ENCODE measurements at places on chromosomes 12 and 14.
A peak's percentile ranks its signal among the peaks of the same experiment; 100 is the strongest.

DNA sequence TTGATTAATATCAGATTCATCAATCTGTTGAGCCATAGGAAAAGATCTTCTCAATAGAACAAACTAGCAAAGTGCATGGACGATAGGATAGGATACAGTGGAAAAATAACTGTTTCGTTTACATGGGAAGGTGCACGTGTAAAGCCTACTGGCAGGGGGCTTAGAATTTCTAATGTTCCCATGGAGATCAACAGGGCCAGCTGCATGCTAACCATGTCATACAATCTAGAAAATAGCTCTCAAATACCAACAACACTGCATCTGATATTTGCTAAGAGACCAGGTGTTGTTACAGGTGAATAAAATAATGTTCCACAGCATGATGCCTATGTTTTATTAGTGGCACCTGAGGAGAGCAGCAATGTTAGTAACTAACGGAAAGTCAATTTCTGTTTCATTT lies 72.5 kb downstream of the ACSS3 start:
- no peak for DNase-seq

GRCh38 chr12:14111230-14111865 lies 129.9 kb upstream of the GRIN2B start:
- DNase-seq = no peak

DNA sequence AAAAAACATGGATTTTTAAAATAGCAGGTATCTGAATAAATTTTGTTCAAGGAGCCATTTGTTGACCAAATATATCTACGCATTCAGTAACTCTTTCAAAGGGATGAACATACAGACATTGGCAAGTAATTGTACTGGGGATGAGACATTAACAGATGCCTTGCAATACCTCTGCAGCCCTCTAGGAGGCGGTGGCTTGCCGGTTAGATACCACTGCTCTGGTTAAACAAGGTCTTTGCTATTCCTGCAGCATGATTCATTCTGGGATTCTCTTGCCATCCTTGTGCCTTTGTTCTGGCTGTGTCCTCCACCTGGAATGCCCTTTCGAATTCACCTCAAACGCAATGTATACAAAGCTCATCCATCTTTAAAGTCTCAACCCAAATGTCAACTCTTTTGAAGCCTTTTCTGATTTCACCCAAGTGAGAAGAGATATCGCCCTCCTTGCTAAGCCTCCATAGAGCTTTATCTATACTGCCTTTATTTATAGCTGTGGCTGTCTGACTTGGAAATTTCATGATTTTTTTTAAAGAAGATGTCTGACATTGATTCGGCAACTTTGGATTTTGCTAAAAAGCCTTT lies 131.0 kb upstream of the SRRM4 start:
- DNase-seq = no peak

DNA sequence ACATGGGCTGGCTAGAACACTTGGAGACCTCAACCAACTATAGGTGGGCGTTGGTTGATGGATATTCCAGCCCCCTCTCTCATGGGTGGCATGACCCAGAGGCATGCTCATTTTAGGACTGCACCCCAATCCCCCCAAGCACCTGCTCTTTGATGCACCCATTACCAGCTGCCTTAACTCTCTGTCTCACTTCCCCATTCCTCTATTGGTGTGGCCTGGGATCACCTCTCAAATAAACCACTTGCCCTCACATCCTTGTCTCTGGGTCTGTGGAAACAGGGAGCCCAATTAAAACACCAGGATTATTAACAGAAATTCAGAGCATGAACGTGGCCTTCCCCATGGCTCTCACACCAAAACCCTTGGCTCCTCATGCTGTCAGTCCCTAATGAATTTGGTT lies 202.3 kb upstream of the NOS1 start:
- DNase-seq = no peak

DNA sequence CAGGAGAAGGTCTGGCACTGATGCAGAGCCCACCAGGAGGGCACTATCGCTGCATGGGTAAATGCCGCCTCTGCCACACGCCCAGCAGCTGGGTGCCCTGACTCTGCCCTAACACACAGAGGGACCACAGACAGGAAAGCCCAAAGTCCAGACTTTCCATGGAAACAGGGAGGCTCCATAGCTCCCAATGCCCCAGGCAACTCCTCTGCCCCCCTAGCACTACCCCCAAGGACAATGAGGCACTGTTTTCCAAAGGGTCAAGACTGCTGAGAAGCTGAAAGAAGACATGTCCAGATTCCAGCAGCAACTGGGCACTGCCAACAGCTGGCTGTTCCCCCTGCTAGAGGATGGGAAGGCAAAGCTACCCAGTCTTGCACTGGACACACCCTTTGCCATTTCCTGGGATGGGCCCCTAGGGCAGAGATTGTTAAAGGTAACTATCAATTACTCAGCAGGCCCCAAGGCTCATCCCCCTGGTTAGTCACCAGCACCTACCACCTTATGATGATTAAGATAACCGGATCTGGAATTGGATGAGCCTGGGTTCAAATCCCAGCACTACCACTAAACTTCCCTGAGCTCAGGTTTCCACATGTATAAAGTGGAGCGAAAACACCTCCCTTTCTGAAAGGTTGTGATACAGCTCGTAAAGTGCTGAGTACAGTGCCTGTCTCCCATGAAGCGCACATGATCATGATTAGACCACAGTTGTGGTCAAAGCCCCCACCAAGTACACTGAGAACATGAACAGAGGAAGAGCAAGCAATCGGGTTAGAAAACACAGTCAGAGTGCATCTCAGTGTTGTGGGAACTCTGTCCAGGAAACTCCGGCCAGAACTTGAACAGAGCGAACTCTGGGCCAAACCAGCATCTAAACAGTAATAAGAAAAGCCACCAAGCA lies 3.3 kb downstream of the PXN start:
- DNase-seq = no peak

DNA sequence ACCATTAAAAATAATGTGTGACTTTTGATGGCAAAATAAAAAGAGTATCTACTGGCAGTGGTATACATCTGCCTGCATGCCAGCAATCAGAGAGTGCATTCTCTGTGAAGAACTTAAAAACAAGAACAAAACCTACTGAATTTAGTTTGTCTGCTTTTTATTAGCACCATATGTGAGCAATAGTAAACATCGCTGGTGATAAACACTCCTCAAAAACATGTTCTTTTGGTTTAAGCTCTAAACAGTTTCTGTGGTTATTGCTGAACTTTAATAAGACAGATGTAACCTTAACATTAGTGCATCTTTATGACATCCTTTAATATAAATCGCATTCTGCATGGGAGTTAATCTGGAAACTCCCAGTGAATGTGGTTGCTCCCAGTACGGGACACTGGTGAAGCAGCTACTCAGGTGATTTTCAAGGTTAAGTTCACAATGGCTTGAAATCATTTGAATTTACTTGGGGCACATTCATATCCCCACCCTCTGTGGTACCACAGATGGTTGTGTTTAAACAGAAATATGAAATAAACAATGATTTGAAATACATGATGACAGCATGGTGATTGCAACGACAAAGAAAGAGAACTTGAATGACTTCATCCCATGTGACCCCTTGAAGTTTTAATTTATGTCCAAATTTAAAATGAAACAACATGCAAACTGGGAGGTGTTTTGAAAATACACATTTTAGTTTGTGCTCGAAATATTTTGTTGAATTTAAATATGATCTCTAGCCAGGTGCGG lies 285.9 kb downstream of the FOXN3 start:
- DNase-seq = no peak

- no peak for DNase-seq
Observed at GRCh38 chr14:105711841-105712460, 185.6 kb downstream of the TMEM121 start.

GRCh38 chr12:48629541-48629940 lies 52.5 kb downstream of the KANSL2 start:
- no peak for DNase-seq

GRCh38 chr12:42761601-42762350 lies 172.2 kb upstream of the PRICKLE1 start:
- DNase-seq = no peak

DNA sequence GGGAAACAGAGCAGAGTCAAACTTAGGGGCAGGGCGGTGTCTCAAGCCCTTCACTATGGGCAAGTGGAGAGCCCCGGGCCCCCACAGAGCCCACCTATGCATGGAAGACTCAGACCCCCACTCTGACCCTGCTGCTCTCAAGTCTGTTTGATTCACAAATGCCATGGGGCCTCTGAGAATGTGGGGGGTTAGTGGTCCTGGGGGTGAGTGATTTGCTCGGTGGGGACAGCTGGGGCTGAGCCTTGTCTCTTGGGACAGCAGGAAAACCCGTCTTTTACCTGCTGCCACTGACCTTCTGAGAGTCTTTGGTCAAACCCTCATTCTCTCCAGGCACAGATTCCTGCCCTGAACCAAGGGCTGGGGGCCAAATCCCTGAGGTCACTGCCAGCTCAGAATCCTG lies 201.0 kb upstream of the RTL1 start:
- no peak for DNase-seq

- DNase-seq = no peak
Observed at GRCh38 chr14:63611078-63611477, 30.6 kb downstream of the WDR89 start.

- no peak for DNase-seq
Observed at GRCh38 chr14:78986989-78987388, 816.8 kb downstream of the NRXN3 start.

- DNase-seq = peak; percentile 95
Observed at GRCh38 chr14:68794130-68794850, 1.4 kb upstream of the ZFP36L1 start.

GRCh38 chr12:118220702-118221101 lies 84.8 kb downstream of the PEBP1 start:
- DNase-seq = peak; percentile 64

- DNase-seq = peak; percentile 35
Observed at GRCh38 chr14:103103461-103104388, 9.2 kb downstream of the EXOC3L4 start.

GRCh38 chr12:41287500-41288141 lies 99.5 kb downstream of the PDZRN4 start:
- no peak for DNase-seq

GRCh38 chr14:90850487-90850886 lies 34.3 kb upstream of the TTC7B start:
- peak; percentile 49 for DNase-seq

DNA sequence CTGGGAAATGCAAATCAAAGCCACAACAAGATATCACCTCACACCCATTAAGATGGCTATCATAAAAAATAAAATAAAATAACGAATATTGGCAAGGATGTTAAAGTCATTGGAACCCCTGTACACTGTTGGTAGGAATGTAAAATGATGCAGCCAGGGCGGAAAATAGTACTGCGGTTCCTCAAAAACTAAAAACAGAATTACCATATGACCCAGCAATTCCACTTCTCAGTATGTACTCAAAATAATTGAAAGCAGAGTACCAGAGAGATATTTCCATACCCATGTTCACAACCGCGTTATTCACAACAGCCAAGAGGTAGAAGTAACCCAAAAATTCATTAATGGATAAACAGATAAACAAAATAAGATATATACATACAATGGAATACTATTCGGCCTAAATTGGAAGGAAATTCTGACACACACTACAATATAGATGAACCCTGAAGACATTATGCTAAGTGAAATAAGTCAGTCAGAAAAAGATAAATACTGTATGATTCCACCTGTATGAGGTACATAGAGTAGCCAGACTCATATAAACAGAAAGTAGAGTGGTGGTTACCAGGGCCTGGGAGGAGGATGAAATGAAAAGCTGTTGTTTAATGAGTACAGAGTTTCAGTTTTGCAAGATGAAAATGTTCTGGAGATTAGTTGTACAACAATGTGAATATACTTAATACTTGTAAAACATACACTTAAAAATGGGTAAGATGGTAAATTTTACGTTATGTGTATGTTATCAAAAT lies 84.6 kb downstream of the TXNDC16 start:
- no peak for DNase-seq

DNA sequence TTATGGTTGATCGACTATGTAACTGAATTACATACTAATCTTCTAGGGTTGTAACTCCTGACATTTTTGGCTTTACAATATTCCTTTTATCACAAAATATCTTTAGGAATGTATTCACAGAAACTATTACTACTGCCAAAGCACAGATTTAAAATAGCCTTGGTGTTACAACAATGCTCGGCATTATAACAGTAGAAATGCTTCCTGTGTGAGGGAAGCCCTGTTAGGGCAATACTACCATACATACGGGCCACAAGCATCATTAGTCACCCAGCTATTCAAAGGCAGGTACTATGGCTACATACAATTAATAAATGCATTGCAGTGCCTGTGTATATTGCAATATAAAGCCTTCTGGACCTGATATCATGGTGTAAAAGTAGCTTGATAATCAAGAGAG lies 517.8 kb downstream of the C12orf50 start:
- DNase-seq = peak; percentile 16

DNA sequence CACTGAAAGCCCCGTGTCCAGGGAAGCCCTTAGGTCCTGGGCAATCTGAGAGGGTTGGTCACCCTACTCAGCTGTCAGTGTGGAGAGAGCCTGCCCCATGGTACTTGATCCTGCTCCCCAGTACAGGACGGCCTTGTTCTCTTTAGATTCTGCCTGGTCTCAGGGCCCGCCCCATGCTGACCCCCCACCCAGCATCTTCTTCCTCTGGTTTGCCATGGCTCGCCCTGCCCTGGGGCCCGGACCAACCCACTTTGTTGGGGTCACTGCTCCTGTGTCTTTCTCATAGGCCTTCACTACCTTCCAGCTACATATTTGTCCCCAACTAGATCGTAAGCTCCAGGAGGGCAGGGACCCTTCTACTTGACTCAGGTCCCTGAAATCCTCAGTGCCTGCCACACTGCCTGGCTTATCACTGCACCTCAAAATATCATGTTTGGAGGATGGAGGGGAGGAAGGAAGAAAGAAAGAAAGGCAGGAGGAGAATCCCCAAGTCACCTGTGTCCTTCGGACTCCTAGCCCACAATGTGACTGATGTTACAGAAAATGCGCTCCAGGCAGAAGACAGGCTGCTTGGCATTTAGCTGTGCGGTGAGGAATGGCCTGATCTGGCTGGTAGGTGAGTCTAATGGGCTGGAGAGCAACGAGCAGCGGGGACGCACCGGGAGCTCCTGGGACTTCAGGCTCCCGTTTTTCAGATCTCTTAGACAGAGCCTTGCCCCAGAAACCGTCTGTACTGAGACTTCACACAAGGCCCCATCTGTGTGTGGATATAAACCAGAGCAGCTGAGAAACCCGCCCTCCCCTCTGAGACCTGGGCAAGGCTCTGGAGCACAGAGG lies 66.1 kb downstream of the C14orf132 start:
- no peak for DNase-seq

GRCh38 chr14:58362798-58363412 lies 32.8 kb upstream of the TOMM20L start:
- DNase-seq = peak; percentile 17

DNA sequence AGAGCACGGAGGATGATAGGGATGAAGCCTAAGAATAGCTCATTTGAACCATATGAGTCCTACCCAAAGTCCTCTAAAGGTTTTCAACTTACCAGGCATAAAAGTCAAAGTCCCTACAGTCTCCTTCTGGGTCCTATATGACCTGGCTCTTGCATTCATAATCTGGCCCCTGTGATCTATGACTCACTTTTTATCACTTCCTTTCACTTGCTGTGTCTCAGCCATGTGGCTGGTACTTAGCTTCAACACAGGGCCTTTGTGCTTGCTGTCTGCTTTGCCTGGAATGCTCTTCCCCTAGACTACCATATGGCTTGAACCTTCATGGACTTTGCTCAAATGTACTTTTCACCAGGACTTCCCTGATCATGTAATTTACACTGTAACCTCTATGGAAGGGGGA lies 137.6 kb upstream of the TMTC1 start:
- peak; percentile 26 for DNase-seq
